ENCODE measurements at places on chromosomes 2 and 18.

GRCh38 chr2:238703436-238703835 is 144.4 kb upstream of the TWIST2 start:
- DNase-seq: no peak

DNA sequence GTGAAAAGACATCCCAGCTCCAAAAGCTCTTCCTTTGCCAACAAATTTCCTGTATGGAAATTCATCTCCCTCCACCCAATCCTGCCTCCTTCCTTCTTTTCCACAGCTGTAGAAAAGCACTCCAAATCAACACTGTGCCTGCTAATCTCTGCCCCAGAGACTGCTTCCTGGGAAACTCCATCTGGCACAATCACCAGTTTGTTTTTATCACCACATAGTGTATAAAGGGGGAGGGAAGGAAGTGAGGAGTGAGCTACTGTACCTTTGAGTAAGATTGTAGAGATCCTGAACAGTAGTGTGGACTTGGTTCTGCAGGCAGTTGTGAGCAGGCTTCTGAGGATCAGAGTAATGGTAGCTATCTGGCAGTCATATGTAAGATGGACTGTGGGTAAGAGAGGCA is 14.7 kb upstream of the FAM237A start:
- DNase-seq: no peak

GRCh38 chr2:193929131-193929530 is 1727.9 kb upstream of the SLC39A10 start:
- DNase-seq: no peak

- no peak for DNase-seq
These were observed 65.3 kb downstream of the MYO3B start for GRCh38 chr2:170243118-170243837.

- DNase-seq: no peak
These were observed 53.7 kb upstream of the APCDD1 start for GRCh38 chr18:10400534-10401307.

DNA sequence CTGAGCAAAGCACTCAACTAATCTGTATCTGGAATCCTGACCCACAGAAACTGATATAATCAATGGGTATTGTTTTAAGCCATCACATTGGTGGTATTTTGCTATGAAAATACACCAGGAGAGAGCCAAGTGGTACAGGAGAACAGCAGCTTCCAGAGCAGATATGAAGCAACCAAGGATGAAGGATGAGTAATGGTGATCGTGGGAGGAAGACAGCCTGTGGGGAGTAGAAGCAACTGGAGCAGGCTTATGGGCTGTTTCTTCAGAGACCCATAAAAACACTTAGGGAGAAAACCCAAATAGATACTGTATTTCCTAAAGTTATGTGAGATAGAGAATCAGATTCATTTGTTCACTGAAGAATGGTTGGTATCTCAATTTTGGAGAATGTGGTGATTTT is 330.8 kb downstream of the NUP35 start:
- no peak for DNase-seq

DNA sequence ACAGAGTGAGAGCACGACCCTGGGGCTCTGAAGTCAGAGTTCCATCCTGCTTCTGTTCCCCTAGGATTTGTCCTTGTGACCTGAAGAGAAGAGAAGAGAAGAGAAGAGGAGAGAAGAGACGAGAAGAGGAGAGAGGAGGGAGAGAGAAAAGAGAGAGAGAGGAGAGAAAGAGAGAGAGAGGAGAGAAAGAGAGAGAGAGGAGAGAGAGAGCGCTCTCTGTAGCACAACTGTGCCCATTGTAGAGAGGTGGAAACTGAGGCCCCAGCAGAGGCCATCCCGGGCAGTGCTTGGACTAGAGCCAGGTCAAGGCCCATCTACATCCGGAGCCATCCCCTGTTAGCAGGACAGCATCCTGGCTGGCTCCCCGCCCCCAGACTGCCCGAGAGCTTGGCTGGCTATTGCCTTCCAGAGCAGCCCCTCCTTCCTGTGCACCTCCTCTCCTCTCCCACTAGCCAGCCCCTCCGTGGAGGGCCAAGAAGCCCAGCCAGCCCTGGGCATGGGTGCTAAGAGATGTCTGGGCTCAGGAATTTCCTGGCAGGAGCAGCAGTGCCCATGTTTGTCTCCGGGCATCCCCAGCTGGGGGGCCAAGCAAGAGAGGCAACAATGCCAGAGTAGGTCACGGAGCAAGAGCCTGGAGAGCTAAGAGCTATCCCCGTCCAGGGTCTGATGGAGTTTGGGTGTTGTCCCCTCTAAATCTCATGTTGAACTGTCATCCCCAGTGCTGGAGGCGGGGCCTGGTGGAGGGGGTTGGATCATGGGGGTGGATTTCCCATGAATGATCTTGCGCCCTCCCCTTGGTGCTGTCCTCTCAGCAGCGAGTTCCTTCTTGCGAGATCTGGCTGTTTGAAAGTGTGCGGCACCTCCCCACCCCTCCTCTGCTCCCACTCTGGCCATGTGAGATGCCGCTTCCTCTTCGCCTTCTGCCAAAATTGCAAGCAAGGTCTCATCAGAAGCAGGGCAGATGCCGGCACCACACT is 18.2 kb upstream of the GPR55 start:
- no peak for DNase-seq

Measured in stimulated activated CD8-positive, alpha-beta memory T cell treated with anti-CD3 and anti-CD28 coated beads, Interleukin-15, amount 100 ng/mL, for 4 hours (primary cell).